M059J (cell line): ENCODE measurements at places on chromosomes 5 and 9. TPM values are rescaled to one million over a fixed set of nuclear protein-coding genes. Genes with fewer than 3 reads are reported as not detected.

- peak; percentile 48 for DNase-seq
These were observed 181.2 kb upstream of the ADRA1B start for GRCh38 chr5:159735036-159735435.

GRCh38 chr5:139425497-139425896 is 13.8 kb downstream of the DNAJC18 start:
- DNase-seq, result no peak

DNA sequence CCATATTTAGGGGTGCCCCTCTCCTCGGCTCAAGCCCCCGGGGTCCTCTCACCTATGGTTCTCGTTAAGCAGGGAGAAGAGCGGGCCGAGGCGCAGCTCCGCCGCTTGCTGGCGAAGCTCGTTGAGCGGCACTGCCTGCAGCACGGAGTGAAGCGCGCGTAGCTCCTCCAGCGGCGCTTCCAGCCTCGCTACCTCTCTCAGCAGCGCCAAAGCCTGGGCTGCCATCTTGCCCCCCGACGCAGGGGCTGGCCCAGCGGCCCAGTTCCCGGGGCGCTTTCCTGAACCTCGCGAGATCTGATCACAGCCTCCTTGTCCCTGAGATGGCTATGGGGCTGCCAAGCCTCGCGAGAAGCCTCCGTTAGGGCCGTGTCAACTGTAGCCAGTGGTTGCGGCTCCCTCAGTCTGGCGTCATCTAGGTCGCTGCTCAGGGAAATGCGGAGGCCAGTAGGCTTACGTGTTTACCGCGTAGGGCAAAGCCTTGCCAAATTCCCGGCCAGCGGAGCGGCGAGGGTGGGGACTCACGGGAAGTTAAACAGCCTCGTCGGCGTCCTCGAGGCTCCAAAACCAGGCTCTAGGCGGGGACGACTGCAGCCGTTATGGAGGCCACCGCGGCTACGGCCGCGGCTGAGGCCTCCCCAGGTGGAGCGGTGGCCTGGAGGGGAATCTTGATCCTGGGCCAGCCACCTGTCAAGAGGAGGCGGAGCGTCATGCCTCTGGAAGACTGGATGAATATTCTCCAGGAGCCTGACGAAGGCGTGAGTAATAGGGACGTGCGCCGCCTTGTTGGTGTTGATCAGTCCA is at the start of gene PSMD5:
TSS of gene PSMD5 (minus strand) at position 238 of the 801 bp plus-strand sequence. CDS start at position 225, 13 bp downstream.
- peak; percentile 100 for DNase-seq

- peak; percentile 84 for DNase-seq
These were observed 56.7 kb downstream of the MAPKAP1 start for GRCh38 chr9:125650271-125650737.

DNA sequence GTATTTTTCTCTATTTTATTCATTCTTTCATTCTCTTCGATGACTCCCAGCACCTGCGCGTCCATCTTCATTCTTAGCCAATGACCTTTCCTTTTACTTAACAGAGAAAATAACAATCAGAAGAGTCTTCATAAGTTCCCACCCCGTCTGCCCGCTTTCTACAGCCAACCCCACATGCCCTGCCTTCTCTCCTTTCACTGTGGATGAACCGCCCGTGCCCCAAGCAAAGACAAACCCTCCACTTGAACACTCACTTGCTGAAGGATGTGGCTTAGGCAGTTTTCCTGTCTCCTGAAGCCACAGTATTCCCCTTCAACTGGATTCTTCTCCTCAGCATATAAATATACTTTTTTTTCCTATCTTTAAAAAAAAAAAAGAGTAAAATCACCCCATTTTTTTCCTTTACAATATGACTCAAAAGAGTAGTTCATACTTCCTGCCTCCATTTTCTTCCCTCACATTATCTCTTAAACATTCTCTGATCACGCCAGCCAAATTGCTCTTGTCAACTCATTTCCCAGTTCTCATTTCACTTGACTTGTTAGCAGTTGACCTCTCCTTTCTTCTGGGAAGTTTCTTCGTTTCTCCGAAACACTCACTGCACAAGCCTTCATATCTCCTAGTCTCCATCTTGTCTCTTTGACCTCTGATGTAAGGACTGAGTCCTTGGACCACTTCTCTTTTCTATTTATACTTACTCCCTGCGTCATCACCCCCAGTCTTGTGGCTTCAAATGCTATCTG is 11.1 kb downstream of the NIPSNAP3B start:
- DNase-seq, result no peak

Gene C9orf50
- total RNA-seq, result 0.10 TPM in 1 of 2 replicates, not detected in the other

DNA sequence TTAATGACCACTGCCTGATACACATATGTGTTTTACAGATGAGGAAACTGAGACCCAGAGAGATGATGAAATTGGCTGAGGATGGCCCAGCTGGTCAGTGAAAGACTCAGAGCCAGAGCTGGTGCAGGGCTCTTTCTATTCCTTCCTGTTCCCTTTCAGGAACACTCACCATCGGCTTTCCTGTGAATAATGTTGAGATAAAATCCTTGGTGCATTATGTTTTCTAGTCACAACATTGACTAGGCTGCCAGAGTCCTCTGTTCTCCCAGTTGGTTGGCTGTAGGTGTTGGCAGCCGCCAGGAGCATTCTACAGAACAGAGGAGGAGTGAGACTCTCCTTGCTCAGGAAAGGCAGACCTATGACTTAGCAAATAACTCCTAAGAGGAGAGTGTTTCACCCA is 14.8 kb downstream of the TGFBI start:
- DNase-seq, result no peak

DNA sequence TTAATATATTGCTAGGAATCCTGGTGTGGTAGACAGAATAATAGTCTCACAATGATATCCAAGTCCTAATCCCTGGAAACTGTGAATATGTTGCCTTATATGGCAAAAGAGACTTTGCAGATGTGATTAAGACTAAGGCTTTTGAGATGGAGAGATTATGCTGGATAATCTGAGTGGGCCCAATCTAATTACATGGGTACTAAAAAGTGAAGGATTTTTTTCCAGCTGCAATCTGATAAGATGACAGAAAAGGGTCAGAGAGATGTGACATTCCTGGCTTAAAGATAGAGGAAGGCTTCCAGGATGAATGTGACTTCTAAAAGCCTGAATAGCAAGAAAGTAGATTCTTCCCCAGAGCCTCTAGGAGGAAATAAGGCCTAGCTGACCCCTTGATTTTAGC is 80.7 kb upstream of the MPDZ start:
- no peak for DNase-seq

DNA sequence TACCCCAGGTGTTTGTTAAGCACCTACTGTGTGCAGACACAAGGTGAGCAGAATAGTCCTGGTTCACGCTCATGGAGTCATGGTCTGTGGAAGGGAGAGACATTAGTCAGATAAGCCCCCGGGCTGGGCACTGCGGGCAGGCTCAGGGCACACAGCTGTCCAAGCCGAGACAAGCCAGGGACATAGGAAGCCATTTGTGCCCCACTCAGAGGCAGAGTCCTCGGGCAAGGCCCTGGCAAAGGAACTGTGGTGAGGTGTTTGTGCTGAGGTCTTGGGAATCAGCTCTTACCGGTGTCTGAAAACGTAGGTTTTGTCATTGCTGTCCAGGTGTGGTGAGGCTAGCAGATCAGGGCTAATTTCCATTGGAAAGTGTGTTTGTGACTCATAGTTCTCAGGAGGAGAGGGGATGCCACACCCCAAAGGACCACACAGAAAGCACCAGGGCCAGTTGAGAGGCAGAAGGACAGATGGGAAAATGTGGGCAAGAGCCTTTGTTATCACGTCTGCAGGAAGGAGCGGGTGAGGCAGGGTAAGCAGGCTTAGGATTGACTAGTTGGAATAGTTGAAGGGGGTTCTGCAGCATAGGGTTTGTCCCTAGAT is 46.1 kb upstream of the NEURL1B start:
- no peak for DNase-seq
